ENCODE measurements at places on chromosomes 12 and 14. TPM values are rescaled to one million over a fixed set of nuclear protein-coding genes. Genes with fewer than 3 reads are reported as not detected.

The RPGRIP1 gene
- total RNA-seq = not detected

The METTL25 gene
- 11.3 TPM for total RNA-seq

The AGAP2 gene
- total RNA-seq = 52.0 TPM

The CCDC198 gene
- not detected for total RNA-seq

The PLEKHG7 gene
- total RNA-seq = not detected

The FOXN4 gene
- not detected for total RNA-seq

Measured in activated T-helper 17 cell treated with anti-CD3 and anti-CD28 coated beads, Interleukin-2, amount 50 U/mL, for 72 hours (primary cell).